Stimulated activated CD8-positive, alpha-beta memory T cell treated with anti-CD3 and anti-CD28 coated beads, Interleukin-4, amount 100 ng/mL, for 1 hour (primary cell): ENCODE measurements at places on chromosomes 5 and 9.

DNA sequence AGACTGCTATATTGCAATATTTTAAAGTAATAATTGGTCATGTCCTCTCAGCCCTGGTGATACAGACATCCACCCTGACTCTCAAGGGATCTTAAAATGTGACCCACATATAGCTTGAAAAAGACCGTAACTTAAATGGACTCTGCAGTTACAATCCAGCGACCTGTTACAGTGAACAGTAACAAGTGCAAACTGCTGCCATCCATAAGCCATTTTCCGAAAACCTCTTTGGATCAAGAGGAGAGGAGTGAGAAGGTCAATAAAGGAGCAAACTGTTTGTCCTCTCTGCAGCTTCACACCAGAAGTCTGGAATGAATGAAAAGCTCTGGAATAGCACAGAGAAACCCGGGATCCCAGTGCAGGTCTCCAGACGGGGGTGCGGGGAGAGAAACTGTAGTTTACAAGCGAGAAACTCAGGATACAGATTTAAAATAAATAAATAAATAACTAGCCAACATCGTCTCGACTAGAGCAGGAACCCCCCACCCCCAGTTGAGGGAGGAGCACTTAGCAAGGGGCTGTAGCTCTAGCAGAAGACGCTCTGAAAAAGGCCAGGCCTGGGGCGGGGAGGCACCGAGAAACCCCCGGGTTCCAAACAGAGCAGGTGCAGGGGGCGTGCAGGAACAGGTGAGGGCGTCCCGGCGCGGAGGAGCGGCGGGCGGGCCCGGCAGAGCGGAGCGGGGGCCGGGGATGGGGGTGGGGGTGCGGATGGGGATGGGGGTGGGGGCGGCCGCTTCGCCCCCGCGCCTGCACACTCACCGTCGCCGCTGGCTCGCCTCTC lies 572 bp downstream of the ZDHHC21 start:
- DNase-seq: no peak

GRCh38 chr5:81896764-81897163 lies 75.1 kb upstream of the ATG10 start:
- no peak for DNase-seq

DNA sequence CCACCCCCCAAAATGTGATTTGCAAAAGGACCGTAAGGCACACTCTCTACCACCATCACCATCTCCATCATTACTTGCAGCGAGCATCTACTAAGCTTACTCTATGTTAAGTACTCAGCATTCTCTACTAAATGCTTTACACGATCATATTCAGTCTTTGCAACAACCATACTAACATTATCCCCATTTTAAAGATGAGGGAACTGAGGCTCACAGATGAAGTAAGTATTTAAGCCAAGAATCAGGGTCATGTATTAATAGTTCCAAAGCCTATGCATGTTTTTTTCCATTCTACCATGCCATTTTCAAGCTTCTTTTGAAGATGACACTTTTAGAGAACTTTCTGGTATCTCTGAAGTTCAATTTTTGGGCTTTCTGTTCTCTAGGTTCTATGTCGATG lies 121.7 kb upstream of the ANKRD55 start:
- no peak for DNase-seq

DNA sequence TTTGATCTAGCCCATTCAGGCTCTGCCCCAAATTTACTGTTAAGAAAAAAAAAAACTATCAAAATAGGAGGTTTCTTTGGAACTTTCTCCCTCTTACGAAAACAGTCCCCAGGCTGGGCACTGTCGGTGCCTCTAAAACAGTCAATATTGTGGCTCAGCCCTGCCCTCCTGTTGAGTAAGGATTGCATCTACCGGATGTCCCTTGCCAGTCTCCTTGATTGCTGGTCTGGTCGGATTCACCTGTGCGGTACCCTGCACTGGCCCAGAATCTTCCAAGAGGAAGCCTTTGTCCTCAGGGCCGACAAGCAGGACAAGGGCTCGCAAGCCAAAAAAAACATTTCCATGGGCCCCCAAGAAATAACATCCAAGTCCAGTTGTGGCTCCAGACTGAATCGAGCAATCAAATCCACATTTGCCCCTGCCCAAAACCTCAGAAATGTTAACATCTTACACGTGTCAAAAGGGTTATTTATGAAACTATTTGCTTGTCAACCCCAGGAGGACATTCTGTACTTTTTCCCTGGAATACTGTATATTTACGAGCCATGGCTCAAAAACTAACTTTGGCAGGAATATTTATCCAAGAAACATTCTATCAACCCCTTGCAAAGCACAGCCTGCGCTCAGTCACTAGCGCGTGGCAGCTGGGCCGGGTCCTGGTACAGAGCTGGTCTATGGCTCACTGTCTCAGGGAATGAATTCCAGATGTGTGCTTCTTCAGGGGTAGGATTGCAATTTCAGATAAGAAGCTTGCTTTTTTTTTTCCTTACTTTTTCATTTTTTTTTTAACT lies 129.2 kb upstream of the ADRA1B start:
- DNase-seq: no peak

- no peak for DNase-seq
Measured at GRCh38 chr5:35879096-35879495, 22.4 kb downstream of the IL7R start.

DNA sequence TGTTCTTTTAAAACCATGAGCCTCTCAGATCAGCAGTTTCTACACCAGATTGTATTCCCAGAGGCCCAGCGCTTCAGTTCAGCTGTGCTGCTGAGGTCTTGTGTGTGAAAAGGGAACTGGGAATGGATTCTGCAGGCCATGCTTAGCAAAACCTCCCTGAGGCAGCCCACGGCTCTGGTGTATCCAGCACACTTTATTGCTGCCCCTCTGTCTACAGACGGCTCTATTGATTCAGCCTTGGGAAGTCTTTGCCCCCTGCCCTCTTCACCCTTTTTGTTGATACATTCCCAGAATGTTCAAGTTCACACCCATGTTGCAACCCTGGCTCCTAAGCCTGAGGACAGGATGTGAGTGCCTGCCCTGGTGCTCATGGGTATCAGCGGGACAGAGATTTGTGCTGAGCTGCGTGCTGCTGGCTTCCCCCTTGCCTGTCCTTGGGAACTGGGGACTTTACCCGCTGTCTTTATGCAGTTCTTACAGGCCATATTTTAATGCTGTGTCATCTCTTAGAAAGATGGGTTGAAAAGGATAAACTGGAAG lies 37.3 kb downstream of the ARHGAP26 start:
- DNase-seq: no peak

DNA sequence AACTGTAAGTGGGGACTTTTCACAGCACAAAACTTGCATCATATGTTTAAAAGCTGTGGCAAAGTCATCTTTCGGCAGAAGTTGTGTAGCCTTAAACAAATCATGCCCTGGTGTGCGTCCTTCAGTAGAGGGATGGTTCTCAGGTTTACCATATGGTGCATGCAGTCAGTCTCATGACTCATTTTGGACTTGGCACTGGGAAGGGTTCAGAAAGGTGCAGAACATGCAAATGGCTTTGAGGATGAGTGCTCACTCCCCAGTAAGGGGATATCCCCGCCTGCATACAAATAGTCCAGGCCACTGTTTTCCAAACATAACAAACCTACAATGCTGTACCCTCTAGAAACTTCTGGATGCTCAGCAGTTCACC lies 260.3 kb downstream of the NDUFS4 start:
- no peak for DNase-seq

- no peak for DNase-seq
Measured at GRCh38 chr9:120303519-120303918, 276.4 kb downstream of the CDK5RAP2 start.

DNA sequence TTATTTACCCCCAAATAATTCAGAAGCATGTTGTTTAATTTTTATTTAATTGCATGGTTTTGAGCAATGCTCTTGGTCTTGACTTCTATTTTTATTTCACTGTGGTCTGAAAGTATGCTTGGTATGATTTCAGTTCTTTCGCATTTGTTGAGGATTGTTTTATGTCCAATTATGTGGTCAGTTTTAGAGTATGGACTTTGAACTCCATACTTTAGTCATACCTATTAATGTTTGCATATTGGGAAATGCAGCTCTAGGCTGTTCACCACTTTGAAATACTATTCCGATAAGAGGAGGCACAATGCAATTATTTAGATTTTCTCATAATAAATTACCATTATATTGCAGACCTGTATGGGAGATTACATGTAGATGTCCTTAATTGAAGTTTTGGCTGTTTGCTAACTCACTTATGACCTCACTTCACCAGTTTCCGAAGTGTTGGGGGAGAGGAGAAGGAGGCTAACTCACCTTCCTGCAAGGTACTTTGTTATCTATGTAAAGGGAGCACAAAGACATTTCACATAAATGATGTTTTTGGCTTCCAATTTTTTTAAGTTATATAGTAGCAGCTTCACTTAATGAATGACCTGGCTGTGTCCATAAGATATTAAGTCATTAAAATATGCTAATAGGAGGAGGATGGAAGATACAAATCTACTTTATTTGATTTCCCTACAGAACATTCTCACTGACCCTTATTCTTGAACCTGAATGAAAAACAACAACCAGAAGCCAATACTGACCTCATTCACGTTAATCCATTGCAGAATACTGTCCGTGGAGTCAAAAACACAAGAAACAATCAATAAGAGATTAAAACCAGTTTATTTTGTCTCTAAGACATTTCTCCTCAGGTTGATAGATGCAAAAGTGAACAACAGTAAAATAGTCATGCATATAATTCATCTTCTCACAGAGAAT lies 970.3 kb upstream of the ARRDC3 start:
- DNase-seq: no peak
